ENCODE measurements at places on chromosomes 2 and 18.

DNA sequence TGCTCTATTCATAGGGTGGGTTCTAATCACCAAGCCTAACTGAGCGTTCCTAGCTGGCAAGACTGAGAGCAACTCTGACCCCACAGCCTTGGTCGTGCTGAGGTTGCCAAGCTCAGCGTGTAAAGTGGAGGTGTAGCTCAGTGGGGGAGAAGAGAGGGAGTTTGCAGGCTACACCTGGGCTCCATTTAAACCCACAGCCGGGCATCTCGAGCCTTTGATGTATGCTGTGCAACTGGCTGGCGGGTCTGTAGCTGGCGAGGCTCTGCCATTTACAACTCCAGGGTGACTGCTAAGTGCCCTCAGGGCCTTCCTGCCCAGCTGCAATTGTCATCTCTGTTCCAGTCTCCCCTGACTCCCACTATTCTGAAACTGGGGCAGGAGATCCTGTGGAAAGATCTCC lies 20.0 kb upstream of the CHRNA1 start:
- DNase-seq, result no peak

- no peak for DNase-seq
These were observed 264.6 kb upstream of the THUMPD2 start for GRCh38 chr2:40043641-40044040.

DNA sequence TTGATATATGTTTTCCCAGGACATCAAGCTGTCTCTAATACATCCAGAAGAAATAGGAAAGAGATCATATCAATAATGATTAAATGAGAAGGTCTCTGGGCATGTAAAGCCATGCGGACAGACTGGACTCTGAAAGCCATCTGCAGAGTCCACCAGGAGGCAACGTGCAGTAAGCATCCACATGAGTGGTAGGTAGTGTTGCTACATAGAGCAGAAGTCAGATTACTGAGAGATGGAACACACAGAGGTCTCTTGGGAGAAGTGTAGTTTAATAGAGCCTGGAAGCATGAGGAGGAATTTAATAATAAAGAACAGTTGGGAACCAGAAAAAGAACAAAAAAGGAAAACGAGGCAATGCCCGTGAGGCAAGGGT lies 758.1 kb upstream of the DDX18 start:
- no peak for DNase-seq

GRCh38 chr2:191544461-191545062 lies 133.4 kb upstream of the NABP1 start:
- no peak for DNase-seq

- DNase-seq, result no peak
These were observed 160.4 kb upstream of the LYPD1 start for GRCh38 chr2:132830321-132830827.

GRCh38 chr2:21422050-21422449 lies 298.3 kb downstream of the TDRD15 start:
- peak; percentile 60 for DNase-seq

GRCh38 chr2:101558740-101559525 lies 84.0 kb upstream of the RFX8 start:
- DNase-seq, result no peak

GRCh38 chr2:88054782-88055370 lies 707 bp downstream of the KRCC1 start:
- no peak for DNase-seq

DNA sequence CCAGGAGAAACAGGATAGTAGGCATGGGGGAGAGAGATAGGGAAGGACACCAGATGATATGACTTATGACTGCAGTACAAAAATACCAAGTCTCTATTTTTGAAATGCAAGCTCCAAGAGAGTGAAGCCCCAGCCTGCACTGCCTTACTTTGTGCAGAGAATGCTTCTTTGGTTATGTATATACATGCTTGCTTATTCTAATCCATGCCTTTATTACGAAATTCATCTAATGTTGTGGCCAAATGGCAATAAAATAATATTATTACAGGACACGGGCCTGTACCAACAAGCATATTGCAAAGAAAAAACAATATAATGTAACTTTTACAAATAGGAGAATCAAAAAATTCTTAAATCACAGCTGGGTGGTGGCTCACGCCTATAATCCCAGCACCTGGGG lies 110.8 kb downstream of the BCL11A start:
- no peak for DNase-seq

DNA sequence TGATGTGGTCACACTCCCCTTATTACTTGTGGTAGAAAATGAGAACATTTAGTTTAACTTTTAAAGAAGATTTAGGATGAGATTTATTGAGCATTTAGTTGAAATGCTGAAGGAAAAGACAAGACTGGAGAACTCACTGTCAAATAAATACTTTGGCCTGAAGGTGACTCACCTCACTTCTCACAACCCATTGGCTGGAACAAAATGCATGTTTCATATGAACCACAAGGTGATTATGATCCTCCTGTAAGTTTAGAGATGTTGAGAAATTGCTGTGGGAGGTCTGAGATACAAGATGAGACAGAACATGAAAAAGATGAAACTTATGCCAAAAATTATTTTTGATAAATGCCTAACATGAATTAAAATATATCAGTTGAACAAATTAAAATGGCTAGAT lies 1004.5 kb downstream of the SOCS6 start:
- DNase-seq, result no peak

GRCh38 chr2:1169291-1169949 lies 218.8 kb downstream of the SNTG2 start:
- no peak for DNase-seq

DNA sequence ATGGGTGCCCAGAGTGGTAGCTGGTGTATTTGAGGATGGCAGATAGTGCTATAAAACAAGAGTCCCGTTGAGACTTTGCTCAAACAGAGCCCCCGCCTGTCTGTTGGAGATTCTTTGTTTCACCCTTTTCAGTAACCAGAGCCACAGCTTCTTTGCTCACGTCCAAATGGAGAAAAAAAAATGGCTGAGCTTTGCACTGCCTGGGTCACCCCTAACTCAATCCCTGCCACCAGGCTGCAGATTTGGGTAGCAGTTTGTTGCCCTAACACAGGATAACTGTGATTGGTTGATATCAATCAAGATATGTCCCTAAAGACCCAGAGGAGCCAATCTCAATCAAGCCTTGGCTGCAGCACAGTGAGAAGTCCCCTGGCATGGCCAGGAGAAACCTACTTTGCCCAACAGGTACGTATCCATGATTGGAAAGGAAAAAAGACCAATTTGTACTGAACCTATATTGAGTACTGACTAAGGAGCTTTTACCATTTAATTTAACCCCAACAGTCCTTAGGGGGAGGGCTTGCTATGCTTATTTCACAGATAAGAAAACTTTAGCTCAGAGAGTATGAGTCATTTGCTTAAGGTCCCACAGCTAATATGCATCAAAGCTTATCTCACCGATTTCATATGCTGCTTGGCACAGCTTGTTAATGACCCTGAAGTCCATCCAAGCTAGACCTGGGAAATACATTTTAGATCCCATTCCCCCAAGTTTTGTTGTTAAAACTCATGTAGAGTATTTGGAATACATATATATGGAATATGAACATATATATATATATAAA lies 72.0 kb upstream of the SH3BP4 start:
- DNase-seq, result no peak

GRCh38 chr2:156399224-156399949 lies 36.8 kb upstream of the GPD2 start:
- DNase-seq, result no peak

DNA sequence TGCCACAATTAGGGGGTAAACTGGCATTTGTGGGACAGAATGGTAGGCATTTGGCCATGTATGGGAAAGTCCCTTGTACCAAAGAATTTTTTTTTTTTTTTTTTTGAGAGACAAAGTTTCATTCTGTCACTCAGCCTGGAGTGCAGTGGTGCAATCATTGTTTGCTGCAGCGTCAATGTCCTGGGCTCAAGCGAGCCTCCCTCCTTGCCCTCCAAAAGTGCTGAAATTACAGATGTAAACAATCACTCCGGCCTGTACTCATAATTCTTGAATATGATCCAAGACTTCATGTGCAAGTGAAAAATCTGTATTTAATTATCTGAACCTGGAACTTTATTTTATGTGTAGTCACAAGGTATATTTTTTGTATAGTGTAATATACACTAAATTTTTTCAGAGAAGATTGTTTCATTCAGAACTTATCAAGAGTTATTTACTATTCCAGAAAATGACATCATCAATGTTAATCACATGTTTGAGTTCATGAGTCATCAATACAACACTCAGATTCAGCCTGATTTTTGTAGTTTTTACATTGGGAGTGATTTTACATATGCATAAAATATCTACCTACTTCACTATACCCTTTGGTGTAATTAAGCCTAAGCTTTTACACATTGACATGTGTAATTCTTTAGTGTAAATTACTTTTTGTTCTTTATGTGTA lies 138.7 kb upstream of the L3MBTL4 start:
- DNase-seq, result no peak

DNA sequence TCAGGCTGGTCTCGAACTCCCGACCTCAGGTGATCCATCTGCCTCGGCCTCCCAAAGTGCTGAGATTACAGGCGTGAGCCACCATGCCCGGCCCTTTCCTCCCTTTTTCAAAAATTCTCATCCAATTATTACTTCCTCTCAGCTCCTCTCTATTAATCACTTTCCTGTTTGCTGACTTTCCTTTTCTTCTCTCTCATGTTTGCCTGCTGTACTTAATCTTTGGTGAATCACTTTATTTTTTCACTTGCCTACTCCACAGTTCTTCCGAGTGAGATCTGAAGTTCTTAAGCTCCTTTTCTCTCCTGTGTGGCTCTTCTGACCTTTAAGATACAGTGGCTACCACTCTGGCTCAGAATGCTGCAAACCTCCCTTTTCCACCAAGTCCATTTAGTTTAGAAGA lies 126.3 kb upstream of the SERTAD2 start:
- no peak for DNase-seq
